ENCODE measurements at places on chromosomes 5 and 9.

DNA sequence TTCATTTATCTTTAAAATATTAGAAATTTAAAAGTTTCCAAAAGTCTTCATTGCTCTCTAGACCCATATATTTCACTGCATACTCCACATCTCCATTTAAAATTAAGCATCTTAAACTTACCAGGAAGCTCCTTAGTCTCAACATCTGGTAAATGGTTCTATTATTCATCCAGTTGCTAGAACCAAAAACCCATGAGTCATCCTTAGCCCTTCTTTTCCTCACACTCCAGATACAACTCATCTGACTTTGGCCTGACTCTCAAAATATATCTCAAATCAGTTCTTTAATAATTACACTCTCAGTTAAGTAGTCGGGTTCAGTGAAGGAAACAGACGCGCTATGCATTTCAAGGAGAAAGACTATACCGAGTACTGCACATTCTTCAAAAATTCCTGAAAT lies 110.2 kb upstream of the COX7C start:
- DNase-seq = no peak

DNA sequence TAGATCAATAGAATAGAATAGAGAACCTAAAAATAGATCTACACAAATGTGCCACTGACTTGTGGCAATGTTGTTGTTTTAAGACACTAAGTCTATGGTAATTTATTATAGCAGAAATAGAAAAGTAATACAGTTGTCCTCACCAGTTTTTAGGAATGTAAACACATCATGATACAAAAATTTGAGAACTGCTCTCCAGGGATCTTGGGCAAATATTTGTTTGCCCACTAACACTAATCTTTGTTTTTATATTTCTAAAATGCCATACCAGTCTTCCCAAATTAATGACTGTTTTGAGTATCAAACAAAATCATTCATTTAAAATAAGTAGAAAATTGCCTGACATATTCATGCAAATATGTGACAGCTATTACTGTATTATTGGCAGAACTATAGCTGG lies 297.6 kb downstream of the BRINP1 start:
- no peak for DNase-seq

DNA sequence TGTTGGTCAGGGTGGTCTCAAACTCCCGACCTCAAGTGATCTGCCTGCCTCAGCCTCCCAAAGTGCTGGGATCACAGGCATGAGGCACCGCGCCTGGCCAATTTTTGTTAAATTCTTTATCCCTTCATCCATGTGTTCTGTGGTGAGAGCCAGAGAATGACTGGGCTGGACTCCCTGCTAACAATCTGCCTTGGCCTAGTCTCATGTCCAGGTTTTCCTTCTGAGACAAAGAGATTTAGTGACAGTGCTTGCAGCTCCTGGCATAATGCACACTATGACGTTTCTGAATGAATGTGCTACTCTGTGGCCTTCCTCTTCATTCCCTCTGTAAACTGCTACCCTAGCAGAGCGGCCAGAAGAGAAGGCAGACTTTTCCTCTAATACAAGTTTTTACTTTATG lies 79.3 kb downstream of the FOXD1 start:
- no peak for DNase-seq

- no peak for DNase-seq
These were observed 3.3 kb downstream of the UBE2R2 start for GRCh38 chr9:33820231-33820745.

GRCh38 chr9:76115396-76115795 lies 224.9 kb downstream of the PCSK5 start:
- no peak for DNase-seq

DNA sequence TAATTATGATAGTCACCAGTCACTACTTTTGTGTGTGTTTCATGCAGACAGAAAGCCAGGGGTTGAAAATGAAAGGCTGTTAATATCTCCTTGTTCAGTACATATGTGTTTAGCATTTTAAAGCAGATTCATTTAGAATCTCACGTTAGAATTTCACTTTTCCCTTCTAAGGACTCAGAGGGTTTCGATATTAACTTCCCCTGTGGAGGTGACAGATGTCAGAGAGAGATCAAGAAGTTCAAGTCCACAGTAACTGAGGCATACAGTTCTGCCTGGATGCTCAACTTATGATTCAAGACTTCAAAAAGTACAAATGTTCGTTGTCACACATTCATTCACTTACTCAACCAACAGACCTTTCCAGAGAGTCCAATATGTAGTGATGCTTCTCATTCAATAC lies 251.1 kb downstream of the EBF1 start:
- DNase-seq = no peak

DNA sequence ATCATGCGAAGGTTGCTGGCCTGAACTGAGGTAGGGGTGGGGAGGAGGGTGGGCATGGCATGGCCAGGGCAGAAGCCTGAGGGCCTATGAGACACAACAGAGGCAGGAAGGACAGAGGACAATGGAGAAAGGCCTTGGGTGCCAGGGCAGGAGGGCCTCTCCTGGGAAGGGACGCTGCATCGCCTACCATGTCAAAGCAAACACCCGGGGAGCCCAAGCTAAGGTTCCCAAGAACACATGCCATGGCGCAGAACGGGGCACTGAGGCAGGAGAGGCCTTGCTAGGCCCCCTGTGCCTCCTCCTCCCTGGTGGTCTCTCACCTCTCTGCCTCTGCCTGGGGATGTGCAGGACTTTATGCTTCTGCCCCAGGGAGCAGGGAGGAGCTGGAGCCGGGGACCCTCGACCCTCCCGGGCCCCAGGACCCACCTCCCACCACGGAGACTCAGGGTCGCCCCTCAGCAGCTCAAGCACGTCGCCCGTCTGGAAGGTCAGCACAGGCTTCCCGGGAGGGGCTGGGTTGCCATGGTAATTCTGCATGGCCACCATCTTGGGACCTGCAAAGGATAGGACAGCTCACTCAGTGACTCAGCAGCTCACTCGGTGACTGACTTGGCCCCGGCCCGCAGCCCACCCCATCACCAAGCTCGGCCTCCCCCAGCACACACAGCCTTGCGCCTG lies 40.3 kb upstream of the SARDH start:
- DNase-seq = no peak

- DNase-seq = no peak
These were observed 674 bp upstream of the TNFSF15 start for GRCh38 chr9:114806526-114806900.

DNA sequence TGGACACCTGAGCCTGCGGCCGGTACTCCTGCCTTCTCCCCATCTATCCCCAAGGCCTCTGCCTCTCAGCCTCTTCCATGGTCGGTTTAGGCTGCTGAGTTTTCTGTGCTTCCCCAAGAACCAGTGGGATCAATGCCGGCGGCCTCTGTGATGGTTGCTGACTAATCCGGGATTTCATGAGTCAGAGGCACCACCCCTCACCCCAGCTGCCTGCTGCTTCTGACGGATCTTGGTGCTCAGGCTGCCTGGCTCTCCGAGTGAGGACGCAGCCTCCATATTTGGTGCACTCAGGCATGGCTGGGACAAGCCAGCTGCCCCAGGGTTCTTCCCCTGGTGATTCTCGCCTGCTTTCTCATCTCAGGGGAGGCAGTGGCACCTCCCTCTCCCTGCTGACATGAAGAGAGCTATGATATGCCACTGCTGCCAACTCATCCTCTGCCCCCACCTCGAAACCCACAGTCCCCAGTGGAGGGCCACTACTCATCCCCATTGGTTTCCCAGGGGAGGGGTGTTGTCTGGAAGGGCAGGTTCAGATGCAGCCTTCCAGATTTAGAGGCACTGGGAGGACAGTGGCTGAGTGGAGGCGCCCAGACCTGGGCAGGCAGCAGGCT lies 3.3 kb upstream of the MAN1B1 start:
- peak; percentile 67 for DNase-seq

GRCh38 chr5:176864755-176865154 lies 34.4 kb downstream of the HK3 start:
- no peak for DNase-seq

DNA sequence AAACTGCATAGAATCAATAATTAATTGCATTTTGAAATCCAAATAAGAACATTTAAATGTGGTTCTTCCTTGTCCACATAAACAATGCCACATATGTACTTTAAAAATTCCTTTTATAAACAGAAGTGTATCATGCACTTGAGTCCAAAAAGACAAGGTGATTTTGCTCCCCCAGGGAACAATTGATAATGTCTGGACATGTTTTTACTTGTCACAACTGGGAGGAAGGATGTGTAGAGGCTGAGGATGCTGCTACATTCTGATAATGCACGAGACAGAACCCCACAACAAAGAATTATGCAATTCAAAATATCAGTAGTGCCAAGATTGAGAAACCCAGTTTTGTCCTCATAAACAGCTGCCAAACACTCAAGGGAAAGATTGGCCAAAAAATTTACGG lies 181.1 kb upstream of the ISL1 start:
- DNase-seq = no peak

GRCh38 chr5:110048491-110048890 lies 358.8 kb downstream of the MAN2A1 start:
- no peak for DNase-seq

GRCh38 chr9:115730396-115730795 lies 423.2 kb upstream of the PAPPA start:
- no peak for DNase-seq

DNA sequence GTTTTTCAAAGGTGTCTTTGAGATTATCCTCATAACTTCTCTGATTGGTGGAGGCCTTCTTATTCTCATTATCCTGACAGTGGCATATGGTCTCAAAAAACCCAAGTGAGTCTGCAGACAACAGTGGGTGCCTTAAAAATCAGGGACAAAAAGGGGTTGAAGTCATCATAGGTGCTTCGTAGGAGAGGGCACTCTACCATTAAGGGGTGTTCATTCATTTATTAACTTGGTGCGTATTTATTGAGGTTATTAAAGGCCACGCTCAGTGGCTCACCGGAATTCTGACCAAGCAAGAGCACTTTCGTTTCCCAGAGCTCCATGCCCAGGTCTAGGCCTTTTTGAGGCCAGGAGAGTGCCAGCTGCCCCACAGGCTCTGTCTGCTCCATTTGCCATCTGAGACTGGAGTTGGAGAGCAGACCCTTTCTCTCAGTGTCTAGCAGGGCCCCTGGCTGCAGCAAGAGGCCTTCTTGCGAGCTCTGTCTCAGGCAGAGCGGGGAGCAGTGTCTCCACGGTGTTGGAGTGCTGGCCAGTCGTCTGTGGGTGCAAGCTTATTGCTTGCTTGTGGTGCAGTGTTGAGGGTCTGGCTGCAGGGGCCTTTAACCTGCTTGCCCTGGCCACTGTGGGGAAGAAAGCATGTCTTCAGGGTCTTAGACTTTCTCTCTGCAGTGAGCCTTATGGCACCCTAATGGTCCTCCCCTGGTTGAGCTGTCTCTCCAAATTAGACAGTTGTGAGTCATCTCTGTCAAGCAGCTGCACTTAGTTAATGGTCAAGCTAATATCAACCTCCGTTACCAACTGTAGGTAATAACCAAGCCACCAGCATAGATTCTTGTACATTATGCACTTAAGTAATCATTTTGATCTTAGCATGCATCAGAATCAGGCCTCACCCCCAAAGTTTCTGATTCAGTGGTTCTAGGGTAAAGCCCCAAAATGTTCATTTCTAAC lies 62.6 kb downstream of the IL31RA start:
- no peak for DNase-seq

DNA sequence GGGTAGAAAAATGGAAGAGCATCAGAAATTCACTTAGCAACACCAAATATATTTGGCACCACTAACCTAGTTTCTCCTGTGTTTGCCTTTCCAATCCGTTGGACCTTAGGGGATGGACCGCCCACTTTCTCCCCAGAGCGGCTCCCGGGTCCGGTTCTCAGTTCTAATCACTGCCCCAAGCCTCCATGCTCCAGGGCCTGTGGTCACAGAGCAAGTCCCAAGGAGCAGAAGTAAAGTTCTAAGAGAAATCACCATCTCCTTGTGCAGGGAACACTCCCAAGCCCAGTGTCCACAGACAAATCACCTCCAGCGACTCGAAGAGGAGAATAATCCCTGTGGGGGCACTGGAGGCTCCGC lies 728 bp upstream of the SLC1A1 start:
- peak; percentile 45 for DNase-seq

GRCh38 chr5:18968966-18969365 lies 1019.0 kb downstream of the CDH18 start:
- DNase-seq = no peak

DNA sequence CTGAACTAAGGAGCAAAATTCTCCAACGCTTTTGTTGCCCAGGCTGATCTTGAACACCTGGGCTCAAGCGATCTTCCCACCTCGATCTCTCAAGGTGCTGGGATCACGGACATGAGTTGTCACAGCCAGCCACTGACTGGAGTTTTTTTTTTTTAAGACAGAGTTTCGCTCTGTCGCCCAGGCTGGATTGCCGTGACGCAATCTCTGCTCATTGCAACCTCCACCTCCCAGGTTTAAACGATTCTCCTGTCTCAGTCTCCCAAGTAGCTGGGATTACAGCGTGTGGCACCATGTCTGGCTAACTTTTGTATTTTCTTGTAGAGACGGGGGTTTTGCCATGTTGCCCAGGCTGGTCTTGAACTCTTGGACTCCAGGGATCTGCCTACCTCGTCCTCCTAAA lies 58.2 kb downstream of the EHMT1 start:
- no peak for DNase-seq

- DNase-seq = no peak
These were observed 553.3 kb downstream of the BNC2 start for GRCh38 chr9:16316911-16317817.

GRCh38 chr5:1247811-1248210 lies 22.6 kb downstream of the SLC6A18 start:
- DNase-seq = no peak

GRCh38 chr9:85640425-85640824 lies 101.3 kb downstream of the AGTPBP1 start:
- no peak for DNase-seq

- DNase-seq = no peak
These were observed 82.3 kb downstream of the SLC38A9 start for GRCh38 chr5:55629815-55630214.

GRCh38 chr5:90119531-90119971 lies 290.0 kb downstream of the CETN3 start:
- no peak for DNase-seq

GRCh38 chr9:86604741-86605140 lies 250.5 kb upstream of the TUT7 start:
- no peak for DNase-seq

GRCh38 chr5:80037366-80037765 lies 2.2 kb downstream of the THBS4 start:
- DNase-seq = no peak

GRCh38 chr5:146340260-146341081 lies 1.8 kb downstream of the POU4F3 start:
- peak; percentile 71 for DNase-seq

- DNase-seq = no peak
These were observed 56.1 kb downstream of the AGXT2 start for GRCh38 chr5:34991486-34992238.

- no peak for DNase-seq
These were observed 9.3 kb downstream of the UGT3A2 start for GRCh38 chr5:36057386-36057785.

DNA sequence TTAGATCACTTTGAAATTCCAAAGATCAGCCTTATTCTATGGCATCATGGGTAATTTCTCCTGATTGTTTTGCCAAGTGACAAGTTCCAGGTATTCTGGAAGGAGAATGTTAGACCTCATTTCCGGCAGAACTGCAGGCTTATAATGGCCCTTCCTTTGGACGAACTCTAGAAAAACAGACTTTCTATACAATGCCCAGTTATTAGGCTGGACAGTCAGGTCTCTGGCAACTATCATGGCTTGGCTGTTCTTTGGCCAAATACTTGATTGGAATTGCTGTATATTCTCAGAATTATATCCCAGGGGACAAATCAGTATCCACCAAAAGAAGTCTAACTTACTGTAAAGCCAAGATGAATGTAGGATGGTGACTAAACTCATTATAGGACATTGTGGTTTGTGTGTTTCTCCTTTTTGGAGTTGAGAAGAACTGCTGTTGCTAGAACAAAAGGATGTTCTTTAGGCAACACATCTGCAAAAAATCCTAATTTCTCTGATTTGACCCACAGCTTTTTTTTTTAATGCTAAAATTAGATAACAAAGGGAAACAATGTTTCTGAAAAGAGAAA lies 69.0 kb downstream of the ADAMTSL1 start:
- no peak for DNase-seq

GRCh38 chr9:86600291-86600690 lies 246.1 kb upstream of the TUT7 start:
- no peak for DNase-seq

All from HTR-8/SVneo (cell line).